ENCODE measurements at places on chromosomes 7 and 10. TPM values are rescaled to one million over a fixed set of nuclear protein-coding genes. Genes with fewer than 3 reads are reported as not detected.

DNA sequence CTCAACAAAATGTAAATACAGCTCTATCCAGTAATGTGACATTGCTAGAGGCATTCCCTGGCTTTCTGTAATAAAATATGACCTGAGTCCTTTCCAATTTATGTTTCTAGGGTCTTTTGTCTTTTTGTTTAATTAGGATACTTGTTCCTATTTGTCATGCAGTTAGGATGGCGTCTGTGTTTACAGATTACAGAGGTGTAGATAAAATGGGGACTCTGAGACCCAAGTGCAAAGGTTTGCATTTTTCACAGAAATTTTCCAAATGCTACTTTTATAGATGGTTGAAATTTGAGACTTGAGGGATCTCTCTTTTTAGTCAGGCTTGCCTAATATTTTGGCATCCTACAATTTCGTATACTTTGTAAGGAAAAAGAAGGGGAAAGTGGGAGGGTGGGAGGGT is 332.4 kb downstream of the PTEN start:
- DNase-seq, result no peak

DNA sequence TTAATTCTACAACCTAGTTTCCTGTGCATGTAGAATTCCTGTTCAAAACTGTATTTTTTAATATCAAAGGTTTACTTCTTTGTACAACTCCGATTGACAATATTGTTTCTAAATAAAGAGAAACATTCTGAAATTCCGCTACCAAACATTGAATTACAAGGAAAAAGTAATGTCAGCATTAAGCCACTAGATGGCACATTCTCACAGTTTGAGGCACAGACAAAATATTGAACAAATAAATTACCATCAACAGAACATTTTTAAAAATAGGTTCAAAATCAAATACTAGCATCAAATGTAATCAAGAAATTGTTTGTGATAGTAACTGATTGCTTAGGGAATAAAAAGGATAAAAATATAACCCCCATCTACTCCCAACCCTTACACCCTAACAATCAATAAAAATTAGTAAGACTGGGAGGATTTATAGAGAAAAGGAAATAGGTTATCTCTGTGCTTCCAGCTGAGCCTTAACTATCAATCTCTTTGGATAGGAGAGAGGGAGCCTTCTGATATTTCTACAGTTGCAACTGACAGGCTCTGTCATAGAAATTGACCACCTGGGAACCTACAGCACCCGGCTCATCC is 86.6 kb upstream of the C7orf33 start:
- DNase-seq, result no peak

DNA sequence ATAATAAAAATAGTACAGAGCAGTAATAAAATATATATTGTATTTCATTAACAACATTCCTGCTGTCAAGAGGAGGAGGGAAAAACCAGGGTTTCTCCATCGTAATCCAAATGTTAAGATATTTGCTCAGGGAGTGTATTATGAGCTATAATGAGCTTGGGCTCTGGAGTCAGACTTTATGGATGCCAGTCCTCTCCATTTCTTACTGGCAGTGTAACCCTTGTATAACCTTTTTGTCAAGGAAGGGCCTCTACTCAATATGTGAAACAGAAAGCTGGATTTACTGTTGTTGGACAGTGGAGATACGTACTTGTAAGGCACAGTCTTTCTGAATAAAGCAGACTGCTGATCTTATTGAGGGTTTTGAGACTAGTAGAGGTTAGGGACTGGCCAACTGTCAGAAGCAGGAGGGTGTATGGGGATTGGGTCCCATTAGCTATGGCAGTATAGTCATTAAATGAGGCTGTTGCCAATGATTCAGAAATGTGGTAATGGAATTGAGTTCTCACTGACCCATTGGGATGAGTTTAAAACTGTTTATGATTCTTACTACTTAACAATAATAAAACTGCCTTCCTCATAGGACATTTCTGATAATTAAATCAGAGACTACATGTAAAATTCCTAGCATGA is 56.5 kb downstream of the ZNF277 start:
- DNase-seq, result no peak

DNA sequence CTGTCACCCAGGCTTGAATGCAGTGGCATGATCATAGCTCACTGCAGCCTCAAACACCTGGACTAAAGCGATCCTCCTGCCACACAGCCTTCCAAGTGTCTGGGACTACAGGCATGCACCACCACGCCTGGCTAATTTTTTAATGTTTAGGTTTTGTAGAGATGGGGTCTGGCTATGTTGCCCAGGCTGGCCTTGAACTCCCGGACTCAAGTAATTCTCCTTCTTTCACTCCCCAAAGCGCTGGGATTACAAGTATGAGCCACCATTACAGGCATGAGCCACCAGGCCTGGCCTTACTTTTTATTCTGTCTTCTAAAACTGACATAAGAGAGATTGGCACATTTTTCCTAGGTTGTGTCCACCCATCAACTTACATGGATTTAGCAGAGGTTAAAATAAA is 33.3 kb downstream of the TACC2 start:
- DNase-seq, result no peak

DNA sequence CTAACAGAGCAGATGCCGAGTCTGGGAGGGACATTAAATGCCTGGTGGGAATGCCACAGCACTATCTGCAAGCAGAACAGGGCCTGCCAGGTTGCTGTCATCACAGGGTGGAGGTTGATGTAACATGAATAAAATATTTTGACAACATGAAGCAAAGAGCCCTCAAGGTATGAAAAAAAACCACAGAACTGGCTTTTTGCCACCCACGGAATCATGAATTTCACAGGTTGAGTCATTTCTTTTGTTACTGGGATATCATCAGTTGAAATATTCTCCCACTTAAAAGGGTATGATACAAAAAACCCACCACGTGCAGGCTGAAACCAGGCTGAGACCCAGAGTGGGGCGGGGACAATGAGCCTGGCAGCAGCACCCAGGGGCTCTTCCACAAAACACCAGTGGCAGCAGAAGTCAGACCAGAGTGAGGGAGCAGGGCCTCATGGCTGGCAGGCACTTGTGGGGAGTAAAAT is 220.1 kb downstream of the TNS3 start:
- DNase-seq, result no peak

The PRF1 gene
- 0.72 TPM for polyA plus RNA-seq

The AKR1C8 gene
- polyA plus RNA-seq, result 0.11 TPM

The TMEM236 gene
- polyA plus RNA-seq, result 0.50 TPM
